ENCODE measurements at places on chromosomes 2 and 18. TPM values are rescaled to one million over a fixed set of nuclear protein-coding genes. Genes with fewer than 3 reads are reported as not detected.

GRCh38 chr2:216700781-216701180 is 5.4 kb upstream of the IGFBP5 start:
- H3K36me3 ChIP-seq = peaks cover 4% of the 10 kb centered on the region
- H3K4me1 ChIP-seq = peaks cover 4% of the 10 kb centered on the region
- DNase-seq = no peak
- H3K27me3 ChIP-seq = no peaks in the 10 kb centered on the region
- H3K4me3 ChIP-seq = no peak overlapping the region

The RAB6C gene
- not detected for total RNA-seq

- H3K27me3 ChIP-seq = no peaks in the 10 kb centered on the region
- DNase-seq = no peak
- no peaks in the 10 kb centered on the region for H3K4me1 ChIP-seq
- H3K27ac ChIP-seq = no peak overlapping the region
- H3K36me3 ChIP-seq = no peaks in the 10 kb centered on the region
- no peak overlapping the region for H3K4me3 ChIP-seq
Measured at GRCh38 chr18:73752546-73752945, 395.1 kb downstream of the FBXO15 start.

GRCh38 chr2:36695746-36696415 is 626 bp upstream of the VIT start:
- H3K36me3 ChIP-seq = no peaks in the 10 kb centered on the region
- H3K4me1 ChIP-seq = peaks cover 18% of the 10 kb centered on the region
- no peak for DNase-seq
- H3K27ac ChIP-seq = no peak overlapping the region
- no peak overlapping the region for H3K4me3 ChIP-seq

The ZNF516 gene
- total RNA-seq = 91.2 TPM

The NMUR1 gene
- not detected for total RNA-seq

Measured in neural crest cell (in vitro differentiated cells).